ENCODE measurements at places on chromosomes 1 and 21. TPM values are rescaled to one million over a fixed set of nuclear protein-coding genes. Genes with fewer than 3 reads are reported as not detected.

DNA sequence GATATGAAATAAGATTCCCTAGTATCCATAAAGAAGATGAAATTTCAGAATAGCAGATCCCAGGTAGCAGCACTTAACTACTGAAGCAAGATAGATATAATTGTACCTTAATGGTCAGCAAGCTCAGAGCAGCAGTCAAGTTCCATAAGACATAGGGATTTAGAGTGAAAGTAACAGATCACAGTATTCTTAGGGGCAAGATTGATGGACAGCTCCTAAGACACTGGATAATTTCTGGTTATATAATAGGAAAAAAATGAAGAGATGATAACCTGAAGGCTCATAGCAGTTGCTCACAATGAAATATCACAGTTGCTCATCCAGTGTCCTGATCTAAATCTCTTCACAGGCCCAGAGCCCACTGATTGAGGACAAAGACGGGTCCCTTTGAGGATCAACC is 66.0 kb downstream of the SLC30A10 start:
- no peak for DNase-seq

- no peak for DNase-seq
Measured at GRCh38 chr1:60488847-60489246, 415.3 kb upstream of the C1orf87 start.

DNA sequence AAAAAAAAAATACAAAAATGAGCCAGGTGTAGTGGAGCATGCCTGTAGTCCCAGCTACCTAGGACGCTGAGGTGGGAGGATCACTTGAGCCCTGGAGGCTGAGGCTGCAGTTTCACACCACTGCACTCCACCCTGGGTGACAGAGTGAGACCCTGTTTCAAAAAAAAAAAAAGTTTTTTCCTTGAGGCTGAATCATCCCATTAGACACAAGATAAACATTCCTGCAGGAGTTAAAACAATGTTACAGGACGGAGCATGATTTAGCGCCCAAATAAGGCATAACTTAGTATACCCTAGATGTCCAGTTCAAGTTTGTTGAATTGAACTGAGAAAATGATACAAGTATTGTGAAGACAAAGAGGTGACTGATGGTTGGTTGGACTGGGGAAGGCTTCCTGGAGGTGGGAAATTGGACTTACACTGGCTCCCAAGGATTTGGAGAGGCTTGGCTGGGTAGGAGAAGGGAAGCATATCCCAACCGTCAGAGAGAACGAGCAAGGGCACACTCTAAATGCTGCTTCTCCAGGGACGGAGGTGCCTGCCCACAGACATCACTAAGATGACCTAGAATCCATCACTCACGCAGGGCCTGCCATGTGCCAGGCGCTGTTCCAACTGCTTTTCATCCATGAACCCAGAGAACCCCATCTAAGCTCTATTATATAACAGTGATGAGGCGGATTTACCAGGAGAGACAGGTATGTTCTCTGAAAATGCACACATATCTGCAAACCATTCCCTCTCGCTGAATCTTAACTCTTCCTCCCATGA is 610.6 kb downstream of the KIF26B start:
- no peak for DNase-seq

GRCh38 chr1:201145132-201145531 is 9.1 kb downstream of the TMEM9 start:
- no peak for DNase-seq

- DNase-seq = no peak
Measured at GRCh38 chr1:153119491-153119971, 6.2 kb upstream of the SPRR2F start.

HPDL gene
- not detected for total RNA-seq

C1orf210 gene
- total RNA-seq = 17.4 TPM

OVAAL gene
- not detected for total RNA-seq

Data from suprapubic skin (tissue), 4 donors.